SK-N-SH (cell line): ENCODE measurements at places on chromosomes 13 and 19. TPM values are rescaled to one million over a fixed set of nuclear protein-coding genes. Genes with fewer than 3 reads are reported as not detected.

DNA sequence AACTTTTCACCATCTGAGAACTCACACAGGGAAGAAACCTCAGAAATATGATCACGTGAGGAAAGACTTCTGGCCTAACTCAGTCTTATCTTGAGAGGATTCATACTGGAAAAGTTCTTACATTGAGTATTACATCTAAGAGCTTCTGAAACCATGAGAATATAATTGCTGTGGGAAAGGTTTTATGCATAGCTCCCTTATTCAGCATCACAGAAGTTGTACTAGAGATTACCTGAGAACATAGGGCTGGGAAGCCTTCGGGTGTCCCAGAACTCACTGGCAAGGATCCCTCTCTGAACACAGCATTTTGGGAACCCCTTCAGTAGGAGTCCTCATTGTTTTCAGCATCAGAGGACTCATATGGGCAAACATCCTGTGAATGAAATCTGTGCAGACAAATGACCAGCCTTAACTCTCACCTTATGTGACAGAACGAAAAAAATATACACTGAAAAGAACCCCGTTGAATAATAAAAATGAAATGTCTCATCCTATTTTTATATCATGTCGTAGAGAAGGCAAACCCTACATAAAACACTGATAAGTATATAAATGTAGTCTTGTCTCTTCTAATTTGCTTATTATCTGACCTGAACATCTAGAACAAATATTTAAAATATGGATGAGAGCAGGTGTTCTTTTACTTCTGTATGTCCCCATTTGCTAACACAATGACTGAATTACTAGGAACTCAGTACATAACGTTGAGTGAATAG, 14.2 kb downstream of the ZNF274 start:
- no peak for DNase-seq

DNA sequence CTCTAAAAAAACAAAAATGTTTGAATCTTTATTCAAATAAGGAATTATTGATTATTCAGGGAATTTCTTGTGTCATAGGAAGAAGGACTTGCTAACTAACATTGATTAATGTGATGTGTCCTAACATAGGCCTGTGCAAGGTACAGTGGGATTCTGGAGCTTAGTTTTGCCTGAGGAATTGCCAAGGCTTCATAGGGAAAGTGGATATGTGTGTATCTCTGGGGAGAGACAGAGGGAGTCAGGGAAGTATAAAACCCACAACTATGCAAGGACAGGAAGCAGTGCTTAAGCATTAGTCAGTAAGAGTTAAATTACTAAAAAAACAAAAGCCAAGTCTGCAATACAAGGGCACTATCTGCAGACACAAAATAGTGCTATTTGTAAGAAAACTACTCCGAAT, 59.6 kb downstream of the WDFY2 start:
- DNase-seq = no peak

- DNase-seq = no peak
Measured at GRCh38 chr19:29685326-29685725, 20.1 kb downstream of the PLEKHF1 start.

- no peak for DNase-seq
Measured at GRCh38 chr19:42174958-42175734, 42.3 kb downstream of the DEDD2 start.

GRCh38 chr13:114146173-114146572, 13.8 kb upstream of the RASA3 start:
- no peak for DNase-seq

DNA sequence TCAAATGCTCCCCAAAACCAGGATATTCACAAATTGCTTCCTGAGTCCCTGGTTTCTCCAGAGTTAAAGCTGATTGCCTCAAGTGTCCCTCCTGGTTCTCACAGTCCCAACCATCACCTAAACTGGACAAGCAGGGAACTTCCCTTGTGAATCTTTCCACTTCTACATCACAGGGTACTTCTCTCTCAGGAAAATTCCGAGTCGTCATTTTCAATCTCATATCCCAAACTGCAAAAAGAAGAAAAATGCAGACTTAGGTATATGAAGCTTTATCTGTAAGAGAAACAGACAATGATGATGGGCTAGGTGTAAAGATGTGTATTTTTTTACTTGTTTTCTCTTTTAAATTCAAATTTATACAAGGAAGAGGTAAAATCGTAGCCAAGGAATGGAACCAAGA, 21.3 kb downstream of the ZNF329 start:
- no peak for DNase-seq

- peak; percentile 84 for DNase-seq
Measured at GRCh38 chr19:8610041-8610935, at the start of gene ADAMTS10. ADAMTS10 (minus strand) TSS chr19:8610715; CDS start chr19:8605710, 5,005 bp downstream.

- DNase-seq = peak; percentile 72
Measured at GRCh38 chr19:4580961-4581665, 21.6 kb upstream of the SEMA6B start.

DNA sequence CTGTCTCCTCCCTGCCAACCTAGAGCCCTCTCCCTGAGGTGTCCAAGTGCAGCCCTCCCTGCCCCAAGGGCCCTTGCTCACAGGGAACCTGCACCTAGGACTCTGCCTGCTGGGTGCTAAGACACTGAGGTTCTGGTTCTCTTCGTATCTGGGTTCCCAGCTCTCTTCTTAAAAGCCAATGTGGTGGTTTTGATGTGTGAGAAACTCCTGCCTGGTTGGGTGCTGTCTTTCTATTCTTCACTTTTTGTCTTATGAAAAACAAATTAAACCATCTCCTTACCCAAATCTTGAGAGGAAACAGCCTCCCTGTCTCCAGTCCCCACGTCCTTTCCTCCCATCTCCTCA, 4.3 kb upstream of the KMT2B start:
- no peak for DNase-seq

GRCh38 chr19:11425719-11426457, 6.8 kb upstream of the RGL3 start:
- peak; percentile 72 for DNase-seq

DNA sequence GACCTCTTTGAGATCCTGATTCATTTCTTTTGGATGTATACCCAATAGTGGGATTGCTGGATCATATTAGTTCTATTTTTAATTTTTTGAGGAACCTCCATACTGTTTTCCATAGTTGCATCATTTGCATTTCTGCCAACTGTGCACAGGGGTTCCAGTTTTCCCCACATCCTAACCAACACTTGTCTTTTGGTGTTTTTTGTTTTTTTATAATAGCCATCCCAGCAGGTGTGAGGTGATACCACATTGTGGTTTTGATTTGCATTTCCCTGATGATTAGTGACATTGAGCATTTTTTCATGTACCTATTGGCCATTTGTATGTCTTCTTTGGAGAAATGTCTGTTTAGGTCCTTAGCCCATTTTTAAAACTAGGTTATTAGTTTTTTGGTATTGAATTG, 18.8 kb upstream of the GPR183 start:
- no peak for DNase-seq

DNA sequence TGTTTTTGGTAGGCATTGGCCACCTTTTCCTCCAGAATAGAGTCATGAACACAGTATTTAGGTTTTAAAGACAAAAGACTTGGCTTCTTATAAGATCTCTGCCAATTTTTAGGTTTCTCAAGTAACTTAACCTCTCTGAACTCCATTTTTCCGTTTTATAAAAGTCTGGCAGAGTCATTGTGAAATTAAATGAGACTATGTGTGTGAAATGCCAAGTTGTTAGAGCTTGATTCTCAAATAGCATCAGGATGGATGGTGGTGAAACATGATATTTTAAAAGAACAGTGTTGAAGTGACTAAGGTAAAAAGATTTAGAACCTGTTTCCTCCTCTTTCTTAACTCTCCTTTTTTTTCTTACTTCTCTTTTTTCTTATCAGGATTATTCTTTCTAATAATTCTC, 617.7 kb upstream of the SLITRK1 start:
- no peak for DNase-seq

- DNase-seq = no peak
Measured at GRCh38 chr19:8571006-8571411, 6.2 kb downstream of the MYO1F start.

DNA sequence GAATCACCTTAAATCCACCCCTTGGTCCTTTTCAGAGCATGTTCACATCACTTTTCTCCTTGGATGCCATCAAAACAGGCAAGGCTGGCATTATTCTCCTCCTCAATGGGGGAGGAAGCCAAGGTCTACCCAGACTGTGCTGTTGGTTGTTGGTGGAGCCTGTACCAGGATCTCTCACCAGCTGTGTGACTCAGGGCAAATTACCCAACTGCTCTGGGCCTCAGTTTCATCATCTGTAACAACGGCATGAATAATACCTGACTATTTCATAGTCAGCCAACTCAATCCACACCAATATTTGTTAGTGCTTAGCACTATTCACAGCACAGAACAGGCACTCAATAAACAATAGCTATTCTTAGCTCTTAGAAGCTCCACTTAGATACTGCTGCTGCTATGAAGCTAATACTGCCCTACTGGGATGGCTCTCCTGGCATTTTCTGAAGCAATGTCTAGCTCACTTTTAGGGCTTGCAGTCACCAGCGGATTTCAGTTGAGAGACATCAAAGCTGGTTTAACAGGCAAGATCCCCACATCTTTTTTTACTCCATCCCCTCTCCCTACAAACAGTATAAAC, 116.9 kb downstream of the CCNA1 start:
- no peak for DNase-seq

DNA sequence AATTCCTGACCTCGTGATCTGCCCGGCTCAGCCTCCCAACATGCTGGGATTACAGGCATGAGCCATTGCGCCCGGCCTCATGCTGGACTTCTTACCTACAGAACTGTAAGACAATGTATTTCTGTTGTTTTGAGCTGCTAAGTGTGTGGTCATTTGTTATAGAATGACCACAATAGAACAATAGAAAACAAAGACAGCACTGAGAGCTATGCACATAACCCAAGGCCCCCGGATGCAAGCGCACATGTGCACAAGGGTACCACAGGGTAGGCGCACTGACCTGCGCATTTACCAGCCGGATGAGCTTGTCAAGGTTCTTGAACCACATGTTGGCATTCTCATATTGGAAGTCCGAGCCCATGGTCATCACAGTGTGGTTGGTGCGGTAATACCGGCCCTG, 5.6 kb downstream of the MAN2B1 start:
- no peak for DNase-seq

DNA sequence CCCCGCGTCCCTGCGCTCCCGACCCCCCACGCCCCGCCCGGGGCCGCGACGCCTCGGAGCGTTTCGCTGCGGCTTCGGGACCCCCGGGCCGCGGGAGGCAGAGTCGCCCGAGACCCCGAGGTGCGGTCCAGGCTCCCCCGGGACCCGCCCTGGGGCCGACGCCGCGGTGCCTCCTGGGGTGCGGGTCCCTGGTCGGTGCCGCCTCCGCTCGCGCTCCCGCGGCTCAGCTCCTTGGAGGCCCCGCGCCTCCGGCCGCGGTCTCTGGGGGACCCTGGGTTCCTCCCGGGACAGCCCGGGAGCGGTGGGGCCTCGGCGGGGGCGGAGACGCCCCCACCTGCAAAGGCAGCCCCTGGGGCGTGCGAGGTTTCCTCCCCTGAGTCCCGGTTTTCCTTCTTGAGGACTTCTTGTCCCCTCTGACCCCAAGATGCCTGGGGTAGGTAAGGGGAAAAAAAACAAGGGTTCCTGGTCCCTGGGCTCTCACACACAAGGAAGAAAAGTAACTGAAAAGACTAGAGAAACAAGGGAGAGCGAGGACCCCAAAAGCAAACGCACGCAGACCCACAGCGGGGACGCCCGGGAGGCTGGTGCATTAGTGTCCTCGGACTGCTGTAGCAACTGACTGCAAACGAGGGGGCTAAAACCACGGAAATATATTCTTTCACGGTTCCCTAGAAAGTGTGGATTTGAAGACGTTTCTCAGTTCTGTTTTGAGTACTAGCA, 740 bp downstream of the ZNF555 start:
- peak; percentile 65 for DNase-seq

DNA sequence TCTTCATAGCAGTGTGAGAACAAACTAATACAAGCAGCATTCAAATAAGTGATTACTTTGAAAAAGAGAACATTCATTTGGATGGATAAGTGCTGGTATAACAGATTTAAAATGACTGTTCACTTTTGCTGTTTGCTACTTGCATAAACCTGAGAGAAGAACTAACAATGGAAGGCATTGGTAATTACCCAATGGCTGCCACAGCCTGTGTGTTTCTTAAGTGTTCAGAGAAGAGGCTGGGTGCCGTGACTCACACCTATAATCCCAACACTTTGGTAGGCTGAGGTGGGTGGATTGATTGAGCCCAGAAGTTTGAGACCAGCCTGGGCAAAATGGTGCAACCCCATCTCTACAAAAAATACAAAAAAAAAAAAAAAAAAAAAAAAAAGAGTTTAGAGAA, 4.9 kb upstream of the TEX26 start:
- no peak for DNase-seq

GRCh38 chr19:47752440-47753211, 7.3 kb downstream of the NOP53 start:
- DNase-seq = no peak

DNA sequence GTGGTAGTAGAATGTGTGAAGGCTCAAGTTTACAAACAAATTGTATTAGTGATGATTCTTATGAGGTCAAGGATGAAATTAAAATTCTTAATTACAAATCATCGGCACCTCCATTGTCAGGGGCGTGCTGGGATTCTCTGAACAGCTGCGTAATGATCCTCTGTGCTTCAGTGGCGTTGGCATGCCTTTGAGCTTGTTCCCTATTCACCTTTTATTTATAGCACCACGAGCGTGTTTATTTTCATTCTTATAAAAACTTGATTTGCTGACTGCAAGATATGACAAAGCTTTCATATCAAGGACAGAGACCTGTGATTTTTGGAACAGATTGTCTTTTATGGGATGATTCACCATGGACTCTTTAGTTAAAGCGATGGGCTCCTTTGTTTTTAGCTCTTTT, 18.2 kb upstream of the UBL3 start:
- no peak for DNase-seq

GRCh38 chr13:24649688-24650043, 30.5 kb upstream of the ATP12A start:
- DNase-seq = no peak

GRCh38 chr13:50574731-50575130, 268.8 kb downstream of the DLEU7 start:
- DNase-seq = no peak

Gene ICAM4
- polyA plus RNA-seq = 0.05 TPM in 2 replicates

Gene RGL3
- polyA plus RNA-seq = 13.3 and 13.5 TPM in 2 replicates

Gene KLK14
- polyA plus RNA-seq = 0.19 and 0.26 TPM in 2 replicates

Gene CBY2
- not detected in 2 replicates for polyA plus RNA-seq

Gene RFXAP
- 4.1 and 5.0 TPM in 2 replicates for polyA plus RNA-seq

Gene IGSF23
- 0.08 and 0.10 TPM in 2 replicates for polyA plus RNA-seq

Gene RFPL4A
- 0.06 TPM in 1 of 2 replicates, not detected in the other for polyA plus RNA-seq

Gene LILRA1
- polyA plus RNA-seq = not detected in 2 replicates

Gene JUNB
- polyA plus RNA-seq = 165 and 224 TPM in 2 replicates

Gene EDNRB
- polyA plus RNA-seq = not detected in 2 replicates

Gene ETV2
- polyA plus RNA-seq = 0.84 and 1.6 TPM in 2 replicates

Gene FCHO1
- 0.19 and 0.71 TPM in 2 replicates for polyA plus RNA-seq

Gene ERICH4
- polyA plus RNA-seq = not detected in 2 replicates

Gene FGF21
- not detected in 2 replicates for polyA plus RNA-seq
